SK-N-SH (cell line): ENCODE measurements at places on chromosomes 6 and 20.

DNA sequence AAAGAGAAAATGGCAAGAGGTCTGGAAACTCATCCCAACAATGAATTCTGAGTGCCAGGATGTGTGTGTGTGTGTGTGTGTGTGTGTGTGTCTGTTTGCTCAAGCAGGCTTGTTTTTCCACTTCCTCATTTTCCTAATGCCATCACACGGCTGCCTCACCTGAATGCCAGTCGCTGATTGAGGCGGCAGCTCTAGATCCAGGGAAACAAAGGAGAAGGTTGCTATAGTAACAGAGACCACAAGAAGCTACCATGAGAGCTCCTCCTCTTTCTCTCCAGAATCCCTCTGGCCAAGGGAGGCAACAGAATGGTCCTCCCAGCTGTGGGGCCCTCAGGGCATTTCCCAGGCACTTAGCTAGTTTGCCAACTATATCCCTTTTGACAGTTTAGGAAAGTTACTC, 241.1 kb upstream of the TSHZ2 start:
- no peak for DNase-seq

GRCh38 chr6:66568271-66568670, 861.2 kb upstream of the EYS start:
- DNase-seq: no peak

DNA sequence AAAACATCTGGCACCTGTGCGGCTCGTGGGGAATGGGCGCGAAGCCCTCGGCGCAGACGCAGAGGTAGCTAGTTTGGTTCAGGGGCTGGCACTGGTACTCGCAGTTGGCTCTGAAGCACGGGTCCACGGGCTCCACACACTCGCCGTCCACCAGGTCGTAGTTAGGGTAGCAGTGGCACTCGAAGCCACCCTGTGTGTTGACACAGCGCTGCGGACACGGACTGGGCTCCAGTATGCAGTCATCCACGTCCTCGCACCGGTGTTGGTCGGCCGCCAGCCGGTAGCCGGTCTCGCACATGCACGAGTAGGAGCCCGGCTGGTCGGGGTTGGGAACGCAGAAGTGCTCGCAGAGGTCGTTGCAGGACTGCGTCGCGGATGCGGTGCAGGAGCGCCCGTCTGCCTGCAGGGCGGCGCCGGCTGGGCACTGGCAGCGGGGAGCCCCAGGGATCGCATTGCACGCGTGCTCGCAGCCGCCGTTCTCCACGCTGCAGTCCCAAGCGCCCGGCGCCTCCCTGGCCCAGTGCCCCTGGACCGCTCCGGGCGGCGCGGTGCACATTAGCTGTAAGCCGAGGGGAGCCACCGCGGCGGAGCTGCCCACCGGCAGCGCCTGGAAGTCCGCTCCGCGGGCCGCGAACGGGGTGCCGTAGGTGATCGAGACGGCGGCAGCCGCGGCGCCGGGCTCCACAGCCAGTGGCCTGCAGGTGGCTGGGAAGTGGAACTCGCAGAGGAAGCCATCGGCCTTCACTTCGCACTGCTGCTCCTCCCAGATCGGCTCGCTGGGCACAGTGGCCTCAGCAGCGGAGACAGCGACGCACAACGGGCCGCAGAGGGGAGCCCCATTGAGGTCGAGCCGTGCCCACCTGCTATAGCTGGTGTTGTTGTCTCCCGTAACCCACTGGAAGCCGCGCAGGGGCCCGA, 930 bp downstream of the THBD start:
- no peak for DNase-seq

- DNase-seq: no peak
These were observed 158.2 kb upstream of the PRND start for GRCh38 chr20:4563534-4563933.

DNA sequence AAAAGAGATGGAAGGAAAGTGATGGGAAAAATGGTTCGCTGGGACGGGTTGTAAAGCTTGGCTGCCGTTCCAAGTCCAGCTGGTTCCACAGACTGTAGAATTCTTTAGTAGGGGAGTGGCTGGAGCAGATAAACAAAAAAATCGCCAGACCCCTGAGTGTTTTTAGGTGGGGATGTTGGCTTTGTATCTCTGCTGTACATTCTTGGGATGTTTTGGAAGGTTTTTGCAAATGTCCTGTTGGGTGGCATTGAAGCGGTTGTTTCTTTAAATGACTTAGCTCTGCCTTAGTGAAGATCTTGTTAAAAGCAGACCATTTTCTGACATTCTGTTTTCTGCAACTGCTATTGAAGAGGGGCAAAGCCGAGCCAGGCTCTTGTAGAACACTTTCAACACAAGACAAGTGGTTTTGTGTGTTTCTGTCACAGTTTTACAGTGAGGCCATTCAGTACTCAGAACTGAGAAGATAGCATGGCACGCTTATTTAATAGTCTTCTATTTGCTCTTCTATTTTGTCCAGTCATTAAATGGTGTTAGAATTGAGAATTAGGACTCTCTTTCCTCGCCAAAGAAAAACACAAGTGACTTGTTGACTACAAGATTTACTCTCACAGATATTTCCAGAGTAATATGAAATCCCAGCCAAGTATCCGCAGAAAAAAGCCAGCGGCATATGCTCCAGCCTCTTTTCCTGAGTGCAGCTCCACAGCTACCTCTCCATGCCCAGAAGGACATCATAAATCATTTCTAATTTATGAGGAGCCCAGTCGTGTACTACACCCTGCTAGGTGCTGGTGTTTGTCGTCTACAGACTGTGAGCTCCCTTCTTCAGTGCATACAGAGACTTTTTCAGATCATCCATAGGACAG, 65.8 kb downstream of the PHACTR2 start:
- DNase-seq: no peak

GRCh38 chr6:147029923-147030322, 174.3 kb upstream of the STXBP5 start:
- no peak for DNase-seq

GRCh38 chr6:11367638-11368199, 135.3 kb upstream of the NEDD9 start:
- DNase-seq: no peak

DNA sequence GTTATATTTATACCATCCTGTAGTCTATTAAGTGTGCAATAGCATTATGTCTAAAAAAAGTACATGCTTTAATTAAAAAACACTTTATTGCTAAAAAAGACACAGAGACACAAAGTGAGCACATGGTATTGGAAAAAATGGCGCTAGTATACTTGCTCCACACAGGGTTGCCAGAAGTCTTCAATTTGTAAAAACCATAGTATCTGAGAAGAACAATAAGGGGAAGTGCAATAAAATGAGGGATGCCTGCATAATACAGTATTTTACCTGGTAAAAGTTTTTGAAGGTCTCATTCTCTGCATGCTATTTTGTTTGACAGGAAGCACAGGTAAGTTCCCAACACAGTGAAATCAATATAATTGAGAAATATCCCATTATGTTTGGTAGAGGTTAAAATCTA, 1.6 kb downstream of the NOX3 start:
- no peak for DNase-seq
